Mesendoderm (in vitro differentiated cells): ENCODE measurements at places on chromosomes 2 and 18.
A peak's percentile ranks its signal among the peaks of the same experiment; 100 is the strongest.

DNA sequence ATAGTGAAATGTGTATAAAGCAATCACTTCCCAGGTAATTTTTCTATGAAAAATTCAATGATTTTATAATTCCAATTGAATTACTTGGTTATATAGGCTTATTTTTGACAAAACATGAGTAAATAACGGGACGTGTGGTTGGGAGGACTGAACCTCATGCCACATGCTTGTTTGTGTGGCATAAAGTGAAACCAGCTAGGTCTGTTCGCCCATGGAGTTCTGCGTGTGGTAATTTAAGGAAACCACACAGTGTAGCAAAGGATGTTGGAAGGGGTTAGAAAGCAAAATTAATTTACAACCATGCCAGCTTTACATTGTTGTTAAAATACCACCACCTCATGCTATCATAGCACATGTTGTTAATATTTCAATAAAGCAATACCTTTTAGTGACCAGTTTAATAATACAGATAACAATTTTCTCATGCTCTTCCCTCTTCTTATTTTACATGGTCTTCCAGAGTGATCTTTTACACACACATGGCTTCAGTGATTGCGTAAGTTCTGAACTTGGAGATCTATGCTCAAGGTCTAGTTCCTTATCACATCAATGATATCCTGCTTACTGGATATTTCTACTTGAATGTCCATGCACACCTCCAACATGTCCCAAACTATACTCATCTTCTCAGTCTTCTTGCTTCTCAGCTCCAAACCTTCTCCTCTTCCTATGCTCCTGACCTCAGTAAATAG is 156.4 kb upstream of the ITGA4 start:
- no peak overlapping the region for H3K27ac ChIP-seq
- no peaks in the 10 kb centered on the region for H3K36me3 ChIP-seq
- no peak for DNase-seq
- no peaks in the 10 kb centered on the region for H3K27me3 ChIP-seq

- no peak overlapping the region for H3K27ac ChIP-seq
- no peak overlapping the region for H3K4me3 ChIP-seq
- H3K36me3 ChIP-seq: no peaks in the 10 kb centered on the region
- no peak for DNase-seq
- peaks cover 4% of the 10 kb centered on the region for H3K4me1 ChIP-seq
These were observed 57.3 kb upstream of the SIX3 start for GRCh38 chr2:44884231-44884630.

DNA sequence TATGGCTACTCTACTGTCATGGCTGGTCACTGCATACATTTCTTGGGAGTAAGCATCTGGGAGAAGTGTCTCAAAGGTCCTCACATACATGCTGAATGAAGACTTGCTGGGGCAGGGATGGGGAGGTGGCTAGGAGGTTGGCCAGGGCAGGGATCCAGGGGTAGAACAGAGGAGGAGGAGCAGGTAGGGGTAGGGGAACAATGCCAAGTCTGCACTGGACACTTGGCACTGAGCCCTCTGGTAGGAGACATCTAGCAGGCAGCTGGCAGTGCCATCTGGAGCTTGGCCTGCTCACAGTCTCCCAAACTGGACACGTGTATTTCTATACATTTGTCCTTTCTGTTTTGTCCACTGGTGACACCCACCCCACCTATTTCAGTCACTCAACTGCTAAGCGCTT is 62.7 kb upstream of the REV1 start:
- H3K4me3 ChIP-seq: no peak overlapping the region
- H3K36me3 ChIP-seq: no peaks in the 10 kb centered on the region
- no peak for DNase-seq
- no peaks in the 10 kb centered on the region for H3K4me1 ChIP-seq
- no peaks in the 10 kb centered on the region for H3K27me3 ChIP-seq
- H3K27ac ChIP-seq: no peak overlapping the region

- no peaks in the 10 kb centered on the region for H3K36me3 ChIP-seq
- no peak for DNase-seq
- H3K27me3 ChIP-seq: no peaks in the 10 kb centered on the region
- H3K4me3 ChIP-seq: no peak overlapping the region
These were observed 792.2 kb downstream of the EPHA4 start for GRCh38 chr2:220779931-220780330.

DNA sequence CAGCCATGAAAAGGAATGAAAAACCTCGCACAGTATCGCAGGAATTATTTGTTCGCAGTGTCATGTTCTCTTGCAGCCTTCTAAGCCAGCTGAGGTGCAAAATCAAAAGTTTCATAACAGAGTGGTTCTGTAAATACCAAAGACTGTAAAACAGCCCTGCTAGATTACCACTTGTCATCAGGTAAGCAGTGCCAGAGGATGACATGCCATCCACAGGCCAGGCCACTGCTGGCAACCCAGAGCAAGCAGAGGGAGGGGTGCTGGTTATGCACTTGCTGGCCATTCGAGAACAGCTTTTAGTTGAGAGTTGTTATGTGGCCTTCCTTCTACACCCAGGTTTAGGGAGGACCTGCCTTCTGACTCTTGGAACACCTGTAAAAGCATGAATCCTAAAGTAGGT is 114.3 kb upstream of the MGAT5 start:
- H3K4me3 ChIP-seq: no peak overlapping the region
- no peak for DNase-seq
- peaks cover 23% of the 10 kb centered on the region for H3K4me1 ChIP-seq
- H3K27me3 ChIP-seq: no peaks in the 10 kb centered on the region

GRCh38 chr18:43965691-43966090 is 688.4 kb upstream of the SYT4 start:
- H3K27ac ChIP-seq: no peak overlapping the region
- no peak overlapping the region for H3K4me3 ChIP-seq
- no peak for DNase-seq
- no peaks in the 10 kb centered on the region for H3K27me3 ChIP-seq

DNA sequence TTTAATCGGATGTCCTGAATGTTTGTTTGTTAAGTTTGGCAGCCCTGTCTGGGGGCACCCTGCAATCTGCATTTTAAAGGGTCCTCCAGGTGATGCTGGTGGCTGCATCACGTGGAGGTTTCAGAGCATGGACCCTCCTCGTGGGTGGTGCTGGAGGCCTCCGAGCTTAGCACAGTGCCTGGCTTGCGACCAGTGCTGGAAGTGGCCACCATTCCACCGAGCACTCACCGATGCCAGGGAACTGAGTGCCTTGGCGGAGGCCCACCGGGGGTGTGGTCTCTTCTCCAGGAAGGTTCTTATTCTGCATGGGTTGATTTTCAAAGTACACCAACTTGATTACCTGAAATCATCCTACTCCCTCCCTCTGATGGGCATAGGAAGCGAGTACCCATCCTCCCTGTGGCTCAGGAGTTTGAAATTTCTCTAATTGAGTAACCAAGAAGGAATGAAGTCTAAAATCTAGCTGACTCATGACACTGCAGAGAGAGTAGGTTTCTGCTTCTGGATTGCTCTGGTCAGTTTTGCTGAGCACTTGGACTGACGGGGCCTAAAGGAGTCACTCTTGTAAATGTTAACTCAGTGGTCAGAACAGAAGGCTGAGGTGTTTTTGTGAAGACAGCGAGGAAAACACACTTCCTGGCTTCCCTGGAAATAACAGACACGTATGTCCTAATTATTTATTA is 58.1 kb upstream of the SLC66A3 start:
- no peaks in the 10 kb centered on the region for H3K27me3 ChIP-seq
- DNase-seq: no peak
- no peaks in the 10 kb centered on the region for H3K4me1 ChIP-seq
- no peak overlapping the region for H3K27ac ChIP-seq
- no peaks in the 10 kb centered on the region for H3K36me3 ChIP-seq

DNA sequence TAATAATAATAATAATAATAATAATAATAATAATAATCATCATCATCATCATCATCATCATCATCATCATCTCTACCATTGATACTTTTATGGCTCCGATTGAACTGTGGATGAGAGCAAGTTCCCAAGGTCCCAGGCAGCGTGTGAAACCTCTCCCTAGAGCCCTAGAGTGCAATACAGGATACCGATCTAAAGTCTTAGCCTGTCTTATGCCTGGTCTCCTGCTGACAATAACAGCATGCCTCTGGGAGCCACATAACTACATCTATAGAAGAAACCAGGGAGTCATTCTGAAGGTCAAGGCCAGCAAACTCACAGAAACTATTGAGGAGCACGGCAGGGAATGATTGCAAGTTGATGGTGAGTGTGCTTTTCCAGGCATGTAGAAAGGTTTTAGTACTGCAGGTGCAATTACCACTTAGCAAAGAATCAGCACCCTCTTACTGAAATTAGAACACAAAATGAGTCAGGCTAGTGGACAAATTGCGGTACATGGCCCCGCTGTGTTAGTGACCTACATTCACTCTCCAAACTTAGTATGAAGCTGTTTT is 457.2 kb upstream of the CDH20 start:
- H3K4me3 ChIP-seq: no peak overlapping the region
- H3K27me3 ChIP-seq: no peaks in the 10 kb centered on the region
- DNase-seq: no peak
- no peaks in the 10 kb centered on the region for H3K4me1 ChIP-seq
- H3K36me3 ChIP-seq: no peaks in the 10 kb centered on the region
- no peak overlapping the region for H3K27ac ChIP-seq

- no peak overlapping the region for H3K4me3 ChIP-seq
- no peaks in the 10 kb centered on the region for H3K36me3 ChIP-seq
- DNase-seq: peak; percentile 56
- H3K27ac ChIP-seq: no peak overlapping the region
- peaks cover 7% of the 10 kb centered on the region for H3K4me1 ChIP-seq
These were observed 445.0 kb downstream of the XIRP2 start for GRCh38 chr2:167333245-167333644.

- no peak overlapping the region for H3K4me3 ChIP-seq
- H3K27ac ChIP-seq: no peak overlapping the region
- no peaks in the 10 kb centered on the region for H3K36me3 ChIP-seq
These were observed 81.1 kb upstream of the NYAP2 start for GRCh38 chr2:225318440-225318839.

DNA sequence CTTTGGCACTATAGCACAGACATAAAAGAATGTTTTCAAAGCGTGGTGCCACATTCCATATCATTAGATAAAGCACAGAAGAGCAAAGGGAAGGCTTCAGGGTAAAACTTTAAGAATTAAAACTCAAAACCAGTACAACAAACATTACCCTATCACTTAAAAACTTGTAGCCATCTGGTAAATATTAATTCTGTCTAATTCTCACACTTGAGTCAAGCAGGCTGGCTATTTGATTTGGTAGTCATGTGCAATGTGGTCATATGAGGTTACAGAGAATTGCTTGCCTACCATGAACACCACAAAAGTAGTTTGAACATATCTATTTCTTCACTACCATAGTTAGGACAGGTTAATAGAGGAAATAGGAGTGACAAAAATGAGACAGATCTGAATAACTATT is 244.9 kb downstream of the IRS1 start:
- no peaks in the 10 kb centered on the region for H3K27me3 ChIP-seq
- no peak overlapping the region for H3K4me3 ChIP-seq
- H3K4me1 ChIP-seq: no peaks in the 10 kb centered on the region
- no peaks in the 10 kb centered on the region for H3K36me3 ChIP-seq
- no peak for DNase-seq

DNA sequence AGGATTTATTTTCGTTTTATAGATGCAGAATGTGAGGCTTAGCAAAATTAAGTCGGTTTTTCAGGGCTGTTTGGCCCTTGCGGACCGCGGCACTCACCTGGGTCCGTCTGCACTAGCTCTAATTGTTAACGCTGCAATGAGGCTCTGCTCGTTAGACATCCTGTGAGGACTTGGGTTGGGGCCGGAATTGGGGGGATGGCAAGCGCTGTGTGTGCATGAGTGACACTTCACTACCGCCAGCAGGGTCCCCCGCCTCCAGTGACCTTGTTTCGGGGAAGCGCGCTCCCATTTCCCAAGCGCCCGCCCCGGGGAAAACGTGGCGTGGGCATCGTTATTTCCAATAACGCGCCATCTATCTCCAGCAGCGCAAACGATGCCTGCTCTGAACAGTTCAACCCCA is 54.2 kb downstream of the KCNG2 start:
- H3K27me3 ChIP-seq: no peaks in the 10 kb centered on the region
- DNase-seq: no peak
- H3K4me1 ChIP-seq: no peaks in the 10 kb centered on the region
- H3K36me3 ChIP-seq: no peaks in the 10 kb centered on the region
